NCI-H1105 (cell line): ENCODE measurements at places on chromosomes 5 and 9.
A peak's percentile ranks its signal among the peaks of the same experiment; 100 is the strongest.

- DNase-seq, result no peak
These were observed 35.8 kb downstream of the MEGF10 start for GRCh38 chr5:127326431-127326830.

- no peak for DNase-seq
These were observed 222.5 kb upstream of the DAPK1 start for GRCh38 chr9:87275047-87275725.

DNA sequence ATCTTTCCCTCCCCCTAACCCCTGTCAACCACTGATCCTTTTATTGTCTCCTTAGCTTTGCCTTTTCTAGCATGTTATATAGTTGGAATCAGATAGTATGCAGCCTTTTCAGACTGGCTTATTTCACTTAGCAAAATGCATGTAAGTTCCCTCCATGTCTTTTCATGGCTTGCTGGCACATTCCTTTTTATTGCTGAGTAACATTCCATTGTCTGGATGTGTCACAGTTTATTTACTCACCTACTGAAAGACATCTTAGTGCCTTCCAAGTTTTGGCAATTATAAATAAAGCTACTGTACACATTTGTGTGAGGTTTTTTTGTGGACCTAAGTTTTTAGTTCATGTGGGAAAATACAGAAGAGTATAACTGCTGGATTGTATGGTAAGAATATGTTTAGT is 230.1 kb downstream of the PBX3 start:
- no peak for DNase-seq

- no peak for DNase-seq
These were observed 850.6 kb upstream of the WWC1 start for GRCh38 chr5:167440846-167441245.

GRCh38 chr9:89314955-89315354 is 3.3 kb upstream of the SECISBP2 start:
- no peak for DNase-seq

DNA sequence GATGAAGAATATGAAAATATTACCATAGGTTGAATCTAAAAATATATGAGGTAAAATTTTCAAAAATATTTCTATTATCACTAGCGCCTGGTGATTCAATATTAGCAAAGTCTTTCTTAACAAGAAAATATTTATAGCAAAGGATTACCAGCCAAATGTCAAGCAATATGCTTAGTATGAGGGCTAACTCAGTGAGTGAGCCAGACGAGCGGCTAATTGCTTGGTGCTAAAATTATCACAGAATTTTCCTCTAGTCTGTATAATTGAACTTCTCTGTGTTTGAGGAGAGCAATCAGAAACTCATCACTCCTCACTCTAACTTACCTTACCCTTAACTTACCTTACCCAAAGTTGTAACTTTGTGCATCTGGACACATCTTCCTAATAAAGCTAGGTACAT is 304.9 kb upstream of the PRR16 start:
- DNase-seq, result no peak

GRCh38 chr9:134978272-134978671 is 60.6 kb upstream of the FCN1 start:
- no peak for DNase-seq

GRCh38 chr5:38866362-38867031 is 20.7 kb downstream of the OSMR start:
- no peak for DNase-seq

DNA sequence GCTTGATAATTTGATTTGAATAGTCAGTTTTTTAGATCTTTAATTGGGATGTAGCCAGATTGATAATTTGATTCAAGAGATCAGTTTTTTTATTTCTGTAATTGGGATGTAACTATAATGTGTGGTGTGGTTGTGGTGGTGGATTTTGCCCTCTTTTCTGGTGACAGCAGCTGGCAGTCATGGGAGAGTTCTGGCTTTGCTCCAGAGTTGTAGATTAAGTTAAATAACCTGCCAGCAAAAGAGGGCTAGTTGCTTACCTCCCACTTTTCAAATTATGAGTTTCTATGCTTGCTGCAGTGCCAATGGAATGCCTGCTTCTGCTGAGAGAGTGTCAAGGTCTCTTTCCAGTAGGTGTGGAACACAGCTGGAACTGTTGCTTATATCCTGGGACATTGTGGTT is 315.1 kb downstream of the CCDC171 start:
- peak; percentile 88 for DNase-seq

DNA sequence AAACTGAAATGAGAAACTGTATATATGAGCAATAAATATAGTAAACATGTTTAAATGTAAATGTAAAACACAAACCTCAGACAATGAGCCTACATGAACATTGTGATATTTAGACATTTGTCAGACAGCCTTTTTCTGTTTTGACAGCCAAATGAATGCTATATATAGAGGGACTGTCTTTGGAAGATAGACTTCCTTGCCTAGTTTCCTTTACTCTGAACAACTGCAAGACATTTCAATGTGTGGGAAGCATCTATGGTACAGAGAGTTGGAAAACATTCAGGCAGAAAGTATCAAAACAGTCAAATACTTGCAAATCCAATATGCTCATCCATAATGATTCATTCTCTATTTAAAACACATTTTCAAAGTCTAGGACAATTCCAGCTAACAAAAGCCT is 31.7 kb upstream of the TUSC1 start:
- no peak for DNase-seq

DNA sequence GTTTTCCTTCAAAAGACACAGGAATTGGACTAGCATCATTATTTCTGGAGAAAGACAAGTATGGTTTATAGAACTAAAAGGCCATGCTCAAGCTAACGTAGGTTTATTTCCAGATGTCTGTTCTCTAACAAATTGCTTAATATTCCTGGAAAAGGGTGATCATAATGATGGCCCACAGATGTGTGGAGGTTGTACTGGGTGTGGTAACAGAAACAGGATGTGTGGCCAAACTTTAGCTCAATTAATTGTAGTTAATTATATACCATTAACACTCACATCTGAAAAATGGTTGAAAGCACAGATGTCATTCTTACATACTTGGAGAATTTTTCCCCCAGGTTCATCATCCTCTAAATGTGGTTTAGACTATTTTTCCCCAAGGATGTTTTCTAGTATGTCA is 292.7 kb upstream of the RASA1 start:
- DNase-seq, result no peak

DNA sequence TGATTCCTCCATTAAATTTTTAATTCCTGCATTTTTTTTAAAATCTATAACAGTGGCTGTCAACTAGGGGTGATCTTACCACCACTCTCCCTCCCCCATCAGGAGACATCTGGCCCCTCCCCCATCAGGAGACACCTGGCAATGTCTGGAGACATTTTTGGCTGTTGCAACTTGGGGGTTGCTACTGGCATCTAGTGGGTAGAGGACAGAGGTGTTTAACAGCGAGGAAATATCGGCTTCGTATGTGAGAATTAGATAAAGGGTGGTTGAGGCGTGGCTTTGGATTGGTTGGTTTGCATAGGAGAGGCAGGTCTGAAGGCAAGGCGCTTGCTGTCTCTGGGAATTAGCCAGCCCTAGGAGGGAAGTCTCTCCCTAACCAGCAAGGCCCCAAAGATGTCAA is 10.5 kb downstream of the CDHR2 start:
- DNase-seq, result no peak

DNA sequence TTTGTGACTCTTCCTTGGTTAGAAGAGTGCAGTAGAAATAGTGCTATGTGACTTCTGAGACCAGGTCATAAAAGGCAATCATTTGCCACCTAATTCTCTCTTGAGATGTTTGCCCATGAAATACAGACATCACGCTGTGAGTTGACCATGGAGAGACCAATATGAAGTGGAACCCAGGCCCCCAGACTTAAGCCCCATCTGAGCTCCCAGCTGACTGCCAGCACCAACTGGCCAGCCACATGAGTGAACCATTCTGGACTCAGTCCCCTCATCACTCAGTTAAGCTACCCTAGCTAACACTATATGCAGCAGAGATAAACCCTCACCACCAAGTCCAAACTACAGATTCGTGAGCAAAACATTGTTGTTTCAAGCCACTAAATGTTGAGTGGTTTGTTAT is 60.7 kb upstream of the NIPBL start:
- DNase-seq, result no peak

- DNase-seq, result no peak
These were observed 362.8 kb upstream of the ADAMTSL1 start for GRCh38 chr9:18111146-18111545.

DNA sequence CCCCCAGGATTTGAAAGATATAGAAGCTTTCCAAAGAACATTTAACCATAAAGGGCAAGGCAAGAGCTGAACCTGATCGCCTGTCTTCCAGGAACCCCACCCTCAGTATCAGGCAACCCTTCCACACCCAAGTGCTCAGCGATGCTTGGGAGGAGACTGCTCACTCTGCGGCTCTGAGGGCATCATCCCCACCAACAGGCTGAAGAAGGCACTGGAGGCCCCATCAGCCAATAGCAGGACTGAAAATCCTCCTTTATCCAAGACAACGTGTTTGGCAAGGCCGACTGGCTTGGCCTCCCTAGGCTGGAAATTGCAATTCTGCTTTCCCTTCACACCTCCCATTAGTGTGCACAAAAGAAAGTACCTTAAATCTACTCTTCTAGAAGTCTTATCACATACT is 1.4 kb upstream of the PPP2CA start:
- DNase-seq, result peak; percentile 13

DNA sequence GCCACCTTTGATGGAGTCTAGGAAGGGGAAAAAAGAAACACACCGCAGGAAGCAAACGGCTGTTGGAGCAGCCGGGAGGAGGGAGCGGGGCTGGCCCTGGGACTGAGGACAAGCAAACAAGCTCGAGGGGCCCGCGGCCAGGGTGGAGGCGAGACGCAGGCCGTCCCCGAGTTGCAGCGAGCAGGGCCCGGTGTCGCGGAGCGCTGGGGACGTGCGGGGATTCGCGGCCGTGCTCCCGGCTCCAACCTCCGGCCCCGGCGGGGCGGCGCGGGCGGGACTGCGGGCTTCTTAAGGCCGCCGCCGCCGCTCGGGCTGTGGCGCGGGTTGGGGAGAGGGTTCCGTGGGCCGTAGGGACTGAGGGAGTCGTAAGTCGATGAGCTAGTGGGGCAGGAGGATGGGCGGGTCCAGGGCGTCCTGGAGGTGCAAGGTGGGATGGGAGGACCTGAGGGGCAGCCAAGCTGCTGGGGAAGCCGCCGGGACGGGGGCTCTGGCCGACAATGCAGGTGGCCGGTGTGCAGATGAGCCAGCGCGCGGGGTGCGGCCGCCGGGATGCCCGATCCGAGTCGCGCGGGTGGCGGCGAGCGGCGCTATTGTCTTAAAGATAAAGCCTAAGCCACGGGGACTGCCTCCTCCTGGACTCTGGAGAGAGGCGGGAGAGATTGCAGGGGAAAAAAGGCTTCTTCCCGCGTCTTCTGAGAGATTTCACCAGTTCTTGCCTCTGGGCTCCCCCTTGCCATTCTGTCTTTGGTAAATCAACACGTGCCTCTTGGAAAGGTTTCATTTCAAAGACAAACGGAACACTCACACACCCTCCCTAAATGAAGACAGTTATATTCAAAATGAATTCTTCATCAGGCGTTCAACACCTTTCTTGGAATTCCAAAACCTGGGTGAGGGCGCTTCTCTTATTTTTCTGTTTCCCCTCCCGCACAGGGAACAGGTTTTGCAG is 1.6 kb upstream of the HAPLN1 start:
- DNase-seq, result no peak

- DNase-seq, result no peak
These were observed 48.4 kb downstream of the EXOSC2 start for GRCh38 chr9:130741831-130742449.

DNA sequence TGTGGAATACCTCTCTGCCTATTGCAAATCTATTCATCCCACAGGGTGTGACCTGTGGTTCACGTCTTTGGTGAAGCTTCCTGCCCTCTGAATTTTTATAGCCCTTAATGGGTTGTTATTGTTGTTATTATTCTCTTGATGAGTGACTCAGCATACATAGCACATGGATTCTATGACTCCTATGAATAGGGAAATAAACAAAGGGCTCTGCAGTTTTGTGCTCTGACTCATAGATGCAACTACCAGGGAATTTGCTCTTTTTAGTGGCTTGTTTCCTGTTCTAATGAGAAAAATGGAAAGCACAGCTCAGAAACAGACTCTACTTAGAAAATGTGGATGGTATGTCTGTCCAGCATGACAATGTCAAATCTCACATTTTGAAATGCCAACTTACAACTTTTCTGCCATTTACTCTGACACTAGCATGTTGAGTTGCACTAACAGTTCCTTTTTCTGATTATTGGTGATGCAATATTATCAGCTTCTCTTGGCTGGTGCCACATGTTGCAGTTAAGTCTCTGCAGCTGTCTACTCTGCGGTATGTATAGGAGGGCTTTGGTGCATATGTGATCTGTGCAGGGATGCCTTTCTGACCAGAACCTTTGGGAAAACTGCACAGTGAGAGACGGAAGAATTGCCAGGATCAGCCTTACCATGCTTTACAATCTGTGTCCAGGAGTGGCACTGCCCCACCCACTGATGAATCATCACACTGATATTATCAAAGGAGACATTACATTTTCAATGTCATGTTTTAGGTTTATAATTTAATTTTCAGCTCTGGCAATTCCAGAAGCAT is 996.4 kb upstream of the WWC1 start:
- no peak for DNase-seq

DNA sequence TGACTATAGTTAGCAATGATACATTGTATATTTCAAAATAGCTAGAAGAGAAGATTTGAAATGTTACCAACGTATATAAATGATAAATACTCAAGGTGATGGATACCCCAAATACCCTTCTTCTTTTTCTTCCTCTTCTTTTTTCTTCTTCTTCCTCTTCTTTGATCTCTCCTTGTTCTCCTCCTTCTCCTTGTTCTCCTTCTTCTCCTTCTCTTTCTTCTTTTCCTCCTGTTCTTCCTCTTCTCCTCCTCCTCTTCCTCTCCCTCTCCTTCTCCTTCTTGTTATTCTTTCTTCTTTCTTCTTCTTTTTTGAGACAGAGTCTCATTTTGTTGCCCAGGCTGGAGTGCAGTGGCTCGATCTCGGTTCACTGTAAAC is 616 bp upstream of the SPEF2 start:
- DNase-seq, result no peak

GRCh38 chr9:98373609-98374008 is 118.2 kb upstream of the TBC1D2 start:
- DNase-seq, result no peak

DNA sequence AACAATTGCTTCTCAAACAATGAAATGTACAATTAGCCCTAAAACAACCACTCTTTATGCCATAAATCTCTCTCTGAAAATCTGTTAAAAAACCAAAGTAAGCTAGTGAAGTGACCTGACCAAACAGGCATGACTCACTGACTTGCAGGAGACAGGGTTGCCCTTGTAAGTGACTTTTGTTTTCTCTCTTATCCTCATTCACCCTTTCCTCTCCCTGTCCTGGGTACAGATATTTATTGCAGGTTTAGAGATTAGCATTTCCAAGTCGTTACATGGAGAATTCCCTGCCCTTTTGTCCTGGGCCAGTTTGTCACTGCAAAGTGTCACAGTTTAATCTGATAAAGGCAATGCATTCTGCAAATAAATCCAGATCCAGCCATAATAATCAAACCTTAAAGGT is 484.2 kb downstream of the IRX1 start:
- DNase-seq, result no peak

GRCh38 chr5:72815580-72816283 is 729 bp upstream of the TNPO1 start:
- no peak for DNase-seq
